Ascending aorta (tissue), 2 donors: ENCODE measurements at places on chromosomes 12 and 14.
A peak's percentile ranks its signal among the peaks of the same experiment; 100 is the strongest.

DNA sequence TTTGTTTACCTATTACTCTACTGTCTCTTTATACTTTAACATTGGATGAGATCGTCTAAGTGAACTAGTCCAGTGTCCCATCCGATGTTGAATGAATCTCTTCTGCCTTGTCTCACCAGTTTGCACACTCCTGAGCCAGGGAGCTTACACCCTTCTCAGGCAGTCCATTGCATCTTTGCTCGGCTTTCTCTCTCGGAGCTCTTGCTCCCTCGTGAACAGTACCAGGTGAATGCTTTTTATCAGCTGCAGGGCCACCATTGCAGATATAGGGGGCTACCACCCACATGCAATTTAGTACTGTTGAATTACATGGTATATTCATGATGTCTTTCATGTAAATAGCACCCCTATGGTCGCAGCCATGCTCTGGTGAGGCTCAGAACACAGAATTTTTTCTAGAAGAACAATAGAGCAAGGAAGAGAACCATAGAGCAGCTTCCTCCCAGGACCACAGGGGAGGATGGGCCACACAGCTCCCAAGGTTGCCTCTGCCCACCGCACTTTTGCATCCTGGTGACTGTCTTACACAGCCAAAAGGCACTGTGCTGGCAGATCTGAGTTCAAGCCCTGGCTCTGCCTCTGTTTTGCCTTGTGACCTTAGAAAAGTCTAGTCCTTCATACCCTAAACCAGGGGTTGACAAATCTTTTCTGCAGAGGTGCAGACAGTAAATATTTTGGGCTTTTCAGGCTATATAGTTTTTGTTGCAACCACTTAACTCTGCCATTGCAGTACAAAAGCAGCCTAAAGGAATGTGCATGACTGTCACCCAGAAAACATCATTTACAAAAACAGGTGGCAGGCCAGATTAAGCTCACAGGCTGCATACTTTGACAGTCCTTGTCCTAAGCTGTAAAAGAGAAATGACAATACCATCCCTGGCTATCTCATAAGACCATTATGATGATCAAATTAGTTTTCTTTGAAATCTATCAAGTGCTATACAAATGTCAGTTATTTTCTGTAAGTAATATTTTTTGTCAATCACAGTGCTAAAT is 35.4 kb downstream of the PLEKHG7 start:
- no peak for DNase-seq

DNA sequence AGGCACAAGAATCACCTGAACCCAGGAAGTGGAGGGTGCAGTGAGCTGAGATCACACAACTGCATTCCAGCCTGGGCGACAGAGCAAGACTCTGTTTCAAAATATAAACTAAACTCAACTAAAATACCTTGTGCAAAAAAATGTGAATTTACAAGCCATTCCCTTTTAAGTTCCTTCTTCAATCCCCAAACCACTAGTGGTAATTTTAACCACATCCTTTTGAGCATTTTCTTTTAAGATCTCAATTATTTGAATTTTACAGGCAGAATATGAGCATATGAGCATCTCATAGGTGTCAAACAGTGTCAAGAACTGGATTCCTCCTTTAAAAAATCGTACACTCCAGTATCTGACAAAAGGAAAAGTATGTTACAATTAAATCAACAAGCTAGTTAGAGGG is 57.0 kb upstream of the NPFF start:
- no peak for DNase-seq

DNA sequence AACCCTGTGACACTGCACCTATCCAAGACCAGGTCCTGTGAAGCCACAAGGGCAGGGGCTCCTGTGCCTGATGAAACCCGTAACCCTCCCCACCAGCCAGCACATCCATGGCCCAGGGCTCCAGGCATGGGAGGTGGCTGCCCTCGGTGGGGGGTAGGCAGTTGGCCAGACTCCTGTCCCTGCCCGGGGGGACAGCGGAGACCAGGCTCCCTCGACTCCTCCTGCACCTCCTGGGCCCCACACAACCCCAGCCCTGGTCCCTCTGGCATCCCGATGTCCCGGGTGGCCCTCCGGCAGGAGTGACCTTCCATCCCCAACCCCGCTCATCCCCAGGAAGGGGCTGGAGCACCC is 11.4 kb downstream of the AKT1 start:
- no peak for DNase-seq

DNA sequence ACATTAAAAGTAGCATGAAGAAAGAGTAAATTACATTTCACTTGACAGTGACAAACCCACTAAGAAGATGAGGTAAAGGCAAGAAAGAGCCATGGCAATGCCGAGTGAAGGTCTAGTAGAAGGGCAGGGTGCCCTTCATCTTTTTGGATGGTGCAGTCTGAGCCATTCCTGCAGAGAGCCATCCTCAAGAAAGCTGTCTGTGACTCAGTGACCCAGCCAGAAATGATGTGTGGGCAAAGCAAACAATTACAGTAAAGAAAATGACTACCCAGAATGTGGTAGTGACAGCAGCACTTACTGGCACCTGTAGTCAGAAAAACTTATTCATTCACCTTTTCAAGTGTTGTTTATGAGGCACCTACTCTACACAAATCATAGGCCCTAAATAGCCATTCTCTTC is 281.7 kb downstream of the DUSP6 start:
- no peak for DNase-seq

DNA sequence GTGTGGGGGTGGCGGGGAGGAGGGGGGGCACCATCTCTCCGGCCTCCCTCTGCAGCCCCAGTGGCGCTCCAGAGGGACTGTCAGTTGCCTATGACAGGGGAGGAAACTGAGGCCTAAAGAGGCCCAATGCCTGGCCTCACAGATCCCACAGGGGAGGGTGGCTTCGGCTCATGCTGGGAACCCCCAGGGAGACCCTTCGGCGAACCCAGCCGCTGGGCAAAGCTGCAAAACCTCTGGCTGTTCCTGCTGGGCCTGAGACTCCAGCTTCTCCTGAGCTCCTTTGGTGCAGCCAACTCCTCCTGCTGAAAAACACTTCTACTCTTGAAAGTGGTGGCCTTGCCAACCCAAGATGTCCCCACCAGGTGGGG is 170.1 kb upstream of the RTL1 start:
- no peak for DNase-seq

- no peak for DNase-seq
These were observed 56.6 kb downstream of the SUDS3 start for GRCh38 chr12:118432812-118433545.

GRCh38 chr14:102538602-102539543 is 29.3 kb upstream of the ANKRD9 start:
- DNase-seq = no peak

DNA sequence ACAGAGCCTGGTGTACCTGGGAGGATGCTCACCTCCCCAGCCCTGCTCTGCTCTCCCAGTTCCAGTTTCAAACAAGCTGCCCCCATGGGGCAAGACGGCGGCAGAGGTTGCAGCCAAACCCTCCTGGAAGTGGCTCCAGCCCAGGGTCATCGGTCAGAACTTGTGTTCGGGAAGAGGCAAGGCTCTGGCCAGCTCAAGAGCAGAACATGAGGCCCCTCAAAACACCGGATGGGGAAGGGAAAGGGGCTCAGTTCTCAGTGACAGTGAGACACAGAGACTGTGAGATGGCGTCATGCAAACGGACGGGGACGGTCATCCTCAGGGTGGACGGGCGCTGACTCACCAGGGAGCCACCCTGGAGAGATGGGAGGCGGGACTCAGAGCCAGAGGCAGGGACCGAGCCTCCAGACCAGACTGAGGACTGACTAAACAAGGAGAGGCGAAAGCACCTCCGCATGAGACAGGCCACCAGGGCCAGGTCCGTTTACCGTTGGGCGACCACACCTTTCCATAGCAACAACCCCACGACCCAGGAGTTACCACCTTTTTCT is 63.9 kb upstream of the GALNT9 start:
- DNase-seq = no peak

DNA sequence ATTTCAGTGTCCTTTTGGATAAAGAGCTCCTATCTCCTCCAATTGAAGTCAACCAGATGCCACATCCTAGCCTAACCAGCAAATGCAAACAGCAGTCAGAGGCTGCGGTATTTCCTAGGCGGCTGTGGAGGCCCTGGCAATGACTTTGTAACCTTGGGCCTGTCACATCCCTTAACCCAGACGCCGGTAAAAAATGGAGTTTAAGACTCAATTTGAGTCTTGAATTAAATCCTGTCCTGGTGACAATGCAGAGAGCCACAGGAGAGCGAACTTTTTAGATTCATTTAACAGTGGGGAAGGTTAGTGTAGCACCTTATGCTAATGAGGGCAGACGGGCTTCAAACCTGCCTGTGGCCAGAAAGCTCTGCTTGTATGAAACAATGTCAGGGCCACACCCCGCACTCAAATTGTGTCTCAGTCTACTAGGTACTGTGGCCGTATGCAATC is 1.3 kb downstream of the C12orf75 start:
- no peak for DNase-seq

- no peak for DNase-seq
These were observed 120.9 kb downstream of the MED13L start for GRCh38 chr12:116156614-116157013.

DNA sequence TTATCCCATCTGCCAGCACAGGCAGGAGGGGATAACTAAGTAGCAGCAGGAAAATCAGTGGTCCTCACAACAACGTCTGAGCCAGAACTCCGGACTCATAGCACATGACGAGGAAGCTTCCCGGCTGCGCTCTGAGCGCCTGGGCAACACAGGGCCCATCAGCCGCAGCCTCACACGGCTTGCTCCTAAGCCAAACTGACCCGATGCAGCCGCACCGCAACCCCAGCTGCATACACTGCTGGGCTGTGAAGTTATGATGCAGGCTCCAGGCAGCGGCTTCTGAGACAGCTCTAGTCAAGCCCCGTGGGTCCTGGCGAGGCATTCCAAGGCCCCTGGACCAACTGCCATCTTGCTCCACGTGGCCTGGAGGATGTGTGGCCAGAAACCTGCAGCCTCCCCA is 28.1 kb downstream of the ZFYVE21 start:
- peak; percentile 56 for DNase-seq
